ENCODE measurements at places on chromosomes 4 and X.

DNA sequence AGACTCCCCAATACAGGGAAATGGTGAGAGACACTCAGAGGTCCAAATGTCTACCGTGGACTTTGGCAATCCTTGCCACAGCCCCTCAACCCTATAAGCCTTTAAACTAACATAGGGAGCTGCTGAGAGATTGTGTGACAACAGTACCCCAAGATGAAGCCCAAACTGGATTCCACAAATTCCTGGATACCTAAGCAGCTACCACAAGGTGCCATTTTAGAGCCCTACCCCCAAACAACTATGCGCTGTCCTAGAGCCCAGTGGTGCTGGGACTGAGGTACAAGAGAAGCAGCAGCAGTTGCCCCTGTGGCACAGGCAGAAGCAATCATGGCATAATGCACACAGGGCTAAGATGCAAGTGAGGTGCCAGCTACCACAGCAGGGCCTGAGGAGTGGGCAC, 2.7 kb upstream of the TMPRSS11F start:
- DNase-seq = no peak

GRCh38 chrX:7316280-7316679, 168.3 kb upstream of the PUDP start:
- no peak for DNase-seq

DNA sequence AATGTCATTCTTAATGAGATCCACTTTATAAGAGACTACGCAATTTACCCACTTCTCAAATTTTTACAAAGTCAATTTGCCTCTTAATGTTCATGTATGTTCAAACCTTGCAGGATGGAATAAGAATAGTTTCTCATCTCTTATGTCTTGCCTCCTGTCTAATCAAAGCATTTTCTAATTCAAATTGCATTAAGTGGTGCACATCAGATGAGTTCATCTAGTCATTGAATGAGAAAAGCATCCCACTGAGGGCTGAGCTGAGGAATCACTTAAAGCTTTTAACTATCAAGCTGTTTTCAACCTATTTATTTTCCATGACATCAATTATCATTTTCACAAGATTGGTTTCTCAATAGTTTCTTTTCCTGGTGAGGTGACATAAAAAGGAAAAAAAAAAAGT, 1964.0 kb downstream of the PCDH7 start:
- DNase-seq = no peak

DNA sequence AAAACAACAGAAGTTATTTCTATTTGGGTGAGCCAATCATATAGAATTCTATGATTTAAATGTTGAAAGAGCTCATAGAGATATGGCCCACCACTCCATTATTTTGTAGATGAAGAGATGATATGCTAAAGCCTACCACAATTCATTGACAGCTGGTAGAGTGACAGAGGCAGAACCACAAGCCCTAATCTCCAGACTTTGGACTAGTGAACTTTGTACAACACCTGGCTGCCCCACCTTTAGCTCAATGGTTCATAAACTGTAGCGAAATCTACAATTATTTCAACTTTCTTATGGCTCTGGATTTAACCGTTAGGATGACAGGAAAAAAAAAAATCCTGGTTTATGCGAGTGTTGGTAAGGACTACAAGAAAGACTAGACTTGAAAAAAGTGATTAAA, 50.9 kb downstream of the PRKG2 start:
- DNase-seq = no peak

- no peak for DNase-seq
Observed at GRCh38 chr4:56086073-56086541, 137.4 kb downstream of the CEP135 start.

DNA sequence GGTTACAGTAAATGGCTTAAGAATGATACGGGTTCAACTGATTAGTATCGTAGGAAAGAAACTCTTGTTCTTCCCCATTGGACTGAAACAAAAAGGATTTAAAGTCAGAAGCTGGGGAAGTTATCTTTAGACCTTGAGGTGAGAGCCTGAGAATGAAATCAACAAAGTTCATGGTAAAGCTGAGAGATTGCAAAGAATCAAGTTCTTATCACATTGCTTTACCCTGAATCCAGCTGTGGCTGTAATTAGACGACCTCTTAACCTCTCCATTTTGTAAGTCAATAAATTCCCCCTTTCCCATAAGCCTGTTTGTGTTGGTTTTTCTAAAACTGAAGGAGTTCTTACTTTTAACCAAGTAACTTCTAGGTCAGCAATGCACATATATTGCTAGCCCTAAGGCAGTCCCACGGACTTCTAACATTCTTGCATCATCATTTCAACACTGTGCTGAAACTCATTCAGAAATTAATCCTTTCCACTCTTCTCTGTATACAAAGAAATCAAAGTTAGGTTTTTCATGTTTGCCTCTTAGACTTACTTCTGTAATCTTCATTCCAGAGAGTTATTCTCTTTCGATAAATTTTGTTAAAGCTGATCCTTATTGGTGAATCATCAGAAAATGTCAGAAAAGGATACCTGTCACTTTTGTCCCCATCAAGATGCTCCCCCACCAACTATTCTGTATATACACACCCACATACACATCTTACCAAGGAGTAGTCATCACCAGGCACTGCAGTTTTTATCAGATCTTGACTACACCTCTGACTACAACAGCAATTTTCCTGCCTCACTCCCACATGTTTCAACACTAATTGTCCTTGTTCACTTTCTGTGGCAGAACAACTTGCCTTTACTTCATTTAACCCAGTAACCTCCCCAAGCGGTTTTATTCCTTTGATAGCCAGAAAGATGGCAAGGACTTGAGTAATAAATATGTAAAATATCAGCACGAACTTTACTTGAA, 77.9 kb upstream of the STK26 start:
- no peak for DNase-seq

DNA sequence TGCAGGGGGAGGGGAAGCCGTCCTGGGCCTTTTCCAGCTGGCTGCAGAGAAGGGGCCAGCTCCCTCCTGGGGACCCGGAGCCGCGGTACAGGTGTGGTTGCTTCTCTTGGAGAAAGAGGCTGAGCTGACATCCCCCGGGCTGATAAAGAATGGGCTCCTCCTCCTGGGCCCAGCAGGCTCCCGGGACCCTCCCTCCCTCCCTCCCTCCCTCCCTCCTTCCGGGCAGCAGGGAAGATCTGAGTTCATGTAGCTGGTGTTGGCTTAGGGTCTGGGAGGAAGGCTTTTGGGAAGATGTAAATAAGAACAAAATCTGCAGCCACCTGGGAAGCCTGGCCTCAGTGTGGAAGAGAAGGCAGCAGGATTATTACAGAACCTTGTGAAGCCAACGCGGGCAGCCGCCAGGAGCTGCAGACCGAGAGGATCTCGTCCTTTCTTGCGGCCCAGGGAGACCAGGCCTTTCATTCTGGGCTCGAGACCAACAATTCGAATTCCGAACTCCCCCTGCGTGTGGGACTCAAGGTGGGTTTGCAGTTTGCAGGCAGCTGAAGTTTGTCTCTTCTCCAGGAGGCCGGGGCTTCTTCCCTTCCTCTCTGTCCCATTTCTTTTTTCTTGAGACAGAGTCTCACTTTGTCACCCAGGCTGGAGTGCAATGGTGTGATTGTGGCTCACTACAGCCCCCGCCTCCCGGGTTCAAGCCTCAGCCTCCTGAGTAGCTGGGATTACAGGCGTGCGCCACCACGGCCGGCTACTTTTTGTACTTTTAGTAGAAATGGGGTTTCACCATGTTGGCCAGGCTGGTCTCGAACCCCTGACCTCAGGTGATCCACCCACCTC, at the start of gene PLCXD1:
TSS of gene PLCXD1 (plus strand) at position 216 of the 834 bp plus-strand sequence. CDS start 2,807 bp downstream, outside the sequence.
- no peak for DNase-seq

DNA sequence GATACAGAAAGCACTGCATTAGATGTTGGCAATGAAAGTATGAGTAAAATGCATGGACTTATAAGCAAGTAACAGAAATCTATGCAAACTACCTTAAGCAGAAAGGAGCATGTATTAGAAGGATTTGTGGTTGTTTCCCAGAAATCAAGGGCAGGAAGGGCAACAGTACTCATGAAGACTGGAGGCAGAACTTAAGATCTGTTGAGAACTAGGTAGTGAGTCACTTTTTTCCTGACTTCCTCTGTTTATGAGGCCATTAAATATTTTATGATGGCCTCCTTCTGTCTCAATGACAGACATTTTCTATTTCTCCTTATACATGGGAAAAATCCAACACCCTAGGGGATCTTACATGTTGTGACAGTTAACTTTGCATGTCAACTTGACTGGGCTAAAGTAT, 398.2 kb downstream of the MID1IP1 start:
- DNase-seq = no peak

DNA sequence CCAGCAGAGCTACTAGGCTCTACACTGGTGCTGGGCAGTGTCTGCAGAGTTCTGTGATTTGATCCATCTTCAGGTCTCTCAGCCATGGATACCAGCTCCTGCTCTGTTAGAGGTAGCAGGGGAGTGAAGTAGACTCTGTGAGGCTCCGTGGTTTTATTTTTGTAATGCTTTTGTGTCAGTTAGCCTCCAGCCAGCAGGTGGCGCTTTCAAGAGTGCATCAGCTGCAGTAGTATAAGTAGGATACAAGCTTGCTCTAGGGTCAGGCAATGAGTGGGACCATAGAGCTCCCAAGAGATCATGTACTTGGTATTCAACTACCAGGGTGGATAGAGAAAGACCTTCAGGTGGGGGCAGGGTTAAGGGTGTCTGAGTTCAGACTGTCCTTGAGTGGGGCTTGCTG, 362.5 kb upstream of the TRAM1L1 start:
- DNase-seq = peak; percentile 1

DNA sequence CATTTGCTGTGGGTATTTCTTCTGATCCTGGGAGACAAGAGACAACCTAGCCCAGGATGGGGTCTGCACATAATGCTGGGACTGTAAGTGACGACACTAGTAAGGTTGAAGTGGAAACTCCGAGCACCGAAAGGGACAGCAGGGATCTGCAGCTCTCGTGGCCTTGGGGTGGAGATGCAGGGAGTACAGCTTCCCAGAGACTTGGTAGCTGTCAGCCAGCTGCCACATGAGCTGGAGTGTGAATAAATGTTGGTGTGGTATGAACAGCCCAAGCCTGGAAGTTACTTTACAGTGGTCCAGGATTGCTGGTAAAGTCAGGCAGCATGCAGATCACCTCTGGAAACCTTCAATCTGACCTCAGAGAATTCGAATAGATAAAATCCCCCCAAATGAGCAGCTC, 97.6 kb downstream of the FAM193A start:
- DNase-seq = no peak

- DNase-seq = no peak
Observed at GRCh38 chrX:74636749-74637314, 22.4 kb upstream of the RLIM start.

DNA sequence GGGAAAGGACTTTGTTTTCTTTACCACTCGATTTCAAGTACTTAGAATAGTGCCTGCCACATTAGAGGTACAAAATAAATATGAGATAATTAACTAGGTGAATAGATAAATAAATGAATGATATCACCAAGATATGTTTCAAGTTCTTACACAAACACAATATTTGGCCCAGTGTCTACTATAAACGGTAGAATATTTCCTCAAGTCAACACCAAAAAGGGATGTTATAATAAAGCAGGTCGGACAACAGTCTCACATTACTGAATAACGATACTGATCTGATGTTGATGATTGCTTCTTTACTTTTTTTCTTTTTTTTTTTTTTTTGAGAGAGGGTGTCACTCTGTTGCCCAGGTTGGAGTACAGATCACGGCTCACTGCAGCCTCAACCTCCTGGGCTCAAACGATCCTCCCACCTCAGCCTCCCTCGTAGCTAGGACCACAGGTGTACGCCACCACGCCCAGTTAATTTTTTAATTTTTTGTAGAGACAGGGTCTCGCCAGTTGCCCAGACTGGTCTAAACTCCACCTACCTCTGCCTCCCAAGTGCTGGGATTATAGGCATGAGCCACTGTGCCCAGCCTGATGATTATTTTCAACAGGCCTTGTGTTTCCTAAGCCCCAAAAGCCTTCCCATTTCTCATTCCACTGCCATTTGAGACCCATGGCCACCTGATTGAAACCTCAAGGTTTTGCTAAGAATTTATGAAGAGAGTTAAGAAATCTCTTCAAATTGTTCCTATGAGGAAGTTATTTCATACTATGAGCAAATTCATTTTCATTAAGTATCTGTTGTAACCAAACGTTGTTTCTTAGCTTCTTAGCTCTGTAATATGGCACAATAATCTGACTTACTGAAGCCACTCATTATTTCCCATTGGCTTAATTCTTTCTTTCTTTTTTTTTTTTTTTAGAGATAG, 2.3 kb downstream of the MANBA start:
- no peak for DNase-seq

GRCh38 chrX:42606591-42606990, 171.4 kb downstream of the PPP1R2C start:
- DNase-seq = no peak

DNA sequence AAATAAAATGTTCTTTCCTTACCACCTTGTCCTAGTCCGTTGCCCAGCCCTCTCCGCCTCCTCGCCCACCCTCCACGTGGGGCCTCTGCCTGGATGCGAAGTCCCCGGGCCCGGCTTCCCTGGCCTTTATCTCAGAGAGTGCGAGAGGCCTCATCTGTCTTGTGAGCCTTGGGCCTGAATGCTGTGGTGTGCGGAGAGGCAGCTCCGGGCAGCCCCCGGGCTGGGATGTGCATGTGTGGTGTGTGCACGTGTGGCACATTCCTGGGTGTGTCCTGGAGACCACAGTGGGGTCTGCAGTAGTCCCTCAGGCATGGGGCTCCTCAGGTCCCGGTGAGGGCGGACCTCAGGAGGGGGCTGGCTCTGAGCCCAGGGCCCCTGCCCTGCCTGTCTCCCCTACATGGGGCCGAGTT, 31.4 kb downstream of the DOK7 start:
- DNase-seq = no peak

DNA sequence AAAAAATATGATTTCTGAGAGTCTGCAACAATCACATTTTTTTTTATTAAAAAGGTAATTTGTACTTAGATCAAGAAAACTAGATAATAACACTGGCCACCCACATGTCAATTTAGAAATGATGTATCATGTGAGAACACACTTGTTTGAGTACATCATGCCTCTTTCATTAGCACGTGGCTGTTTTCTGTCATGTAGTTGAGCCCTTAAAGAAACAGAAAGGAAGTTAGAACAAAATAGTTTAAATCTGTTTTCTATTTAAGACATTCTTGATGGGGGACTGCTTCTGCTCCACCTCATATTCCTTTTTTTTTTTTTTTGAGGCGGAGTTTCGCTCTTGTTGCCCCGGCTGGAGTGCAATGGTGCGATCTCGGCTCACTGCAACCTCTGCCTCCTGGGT, 207.5 kb downstream of the NSUN7 start:
- DNase-seq = no peak

- no peak for DNase-seq
Observed at GRCh38 chrX:87006561-87006960, 511.0 kb upstream of the KLHL4 start.

DNA sequence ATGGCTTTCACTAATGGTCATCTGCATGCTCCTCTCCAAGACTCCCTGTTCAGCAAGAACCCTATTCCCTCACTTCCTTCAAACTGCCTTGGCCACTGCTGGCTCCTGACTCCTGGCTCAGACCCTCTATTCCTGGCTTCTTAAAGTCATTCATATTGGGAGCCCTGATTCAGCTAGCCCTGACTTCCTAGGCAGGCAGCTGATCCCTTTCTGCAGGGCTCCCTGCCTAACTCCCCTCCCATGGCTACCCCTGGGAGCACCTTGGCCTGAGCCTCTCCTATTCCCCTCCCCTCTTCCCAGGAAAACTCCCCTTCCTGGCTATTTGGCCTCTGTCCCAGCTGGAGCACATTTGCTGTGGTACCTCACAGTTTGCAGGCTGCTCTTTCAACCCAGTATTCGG, 154.9 kb upstream of the PJA1 start:
- no peak for DNase-seq
